AG04450 (cell line): ENCODE measurements at places on chromosomes 16 and 17.

DNA sequence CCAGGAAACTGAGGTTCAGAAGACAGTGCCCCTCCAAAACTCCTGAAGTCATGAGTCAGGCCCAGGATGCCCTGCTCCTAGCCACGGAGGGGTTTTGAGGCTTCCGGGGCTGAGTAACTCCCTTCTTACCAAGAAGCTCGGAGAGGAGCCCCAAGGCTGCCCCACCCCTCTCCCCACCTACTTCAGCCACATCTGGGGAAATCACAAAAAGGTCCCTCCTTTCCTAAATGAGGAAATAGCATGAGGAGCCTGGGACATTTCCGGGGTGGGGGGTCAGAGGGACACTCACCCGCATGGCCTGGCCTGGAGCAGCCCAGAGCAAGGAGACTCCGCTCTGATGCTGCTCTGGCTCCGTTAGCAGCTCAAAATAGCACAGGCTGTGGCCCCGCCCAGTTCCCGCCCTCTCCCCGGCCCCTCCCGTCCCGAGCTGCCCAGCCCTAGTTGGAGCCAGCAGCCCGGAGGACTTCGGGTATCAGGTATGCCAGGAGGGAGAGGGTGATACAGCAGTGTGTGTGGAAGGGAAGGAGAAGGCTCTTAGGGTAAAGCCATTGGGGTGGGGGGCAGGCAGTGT lies 40.1 kb downstream of the MYO18A start:
- DNase-seq = no peak

GRCh38 chr17:40331743-40332641 lies 23.0 kb downstream of the RARA start:
- DNase-seq = no peak

- DNase-seq = no peak
Observed at GRCh38 chr16:3058139-3059030, 7.1 kb upstream of the IL32 start.

DNA sequence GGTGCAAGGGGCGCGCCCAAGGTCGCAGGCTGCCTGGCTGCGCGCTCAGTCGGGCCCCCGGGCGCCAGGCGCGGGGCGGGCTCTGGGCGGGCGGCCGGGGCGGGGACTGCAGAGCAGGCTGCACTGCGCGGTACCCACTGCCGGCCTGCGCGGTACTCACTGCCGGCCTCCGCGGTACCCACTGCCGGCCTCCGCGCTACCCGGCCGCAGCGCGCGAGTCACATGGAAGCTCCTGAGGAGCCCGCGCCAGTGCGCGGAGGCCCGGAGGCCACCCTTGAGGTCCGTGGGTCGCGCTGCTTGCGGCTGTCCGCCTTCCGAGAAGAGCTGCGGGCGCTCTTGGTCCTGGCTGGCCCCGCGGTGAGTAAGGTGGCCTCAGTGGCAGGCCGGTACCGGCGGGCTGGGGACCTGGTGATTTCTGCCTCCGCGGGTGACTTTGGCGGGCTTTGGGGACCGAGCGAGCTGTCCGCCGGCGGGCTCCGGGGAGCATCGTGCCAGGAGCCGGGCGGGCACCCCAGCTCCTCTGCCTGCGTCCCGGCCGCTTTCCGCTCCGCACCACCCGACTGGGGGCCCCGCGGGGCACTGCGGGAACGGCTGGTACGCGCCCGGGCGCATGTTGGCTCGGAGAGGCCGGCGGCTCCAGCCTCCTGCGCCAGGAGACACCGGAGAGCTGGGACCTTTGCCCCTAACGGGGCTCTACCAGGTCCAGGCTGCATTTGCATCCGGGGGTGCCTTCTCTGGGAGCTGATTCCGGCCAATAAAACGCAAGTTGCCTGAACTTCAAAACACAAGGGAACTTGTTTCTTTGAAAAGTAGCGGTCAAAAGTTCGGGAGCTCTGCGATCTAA lies at the start of gene SLC47A1:
TSS of gene SLC47A1 (plus strand) at position 137 of the 844 bp plus-strand sequence. CDS start at position 223, 86 bp downstream.
- DNase-seq = no peak

DNA sequence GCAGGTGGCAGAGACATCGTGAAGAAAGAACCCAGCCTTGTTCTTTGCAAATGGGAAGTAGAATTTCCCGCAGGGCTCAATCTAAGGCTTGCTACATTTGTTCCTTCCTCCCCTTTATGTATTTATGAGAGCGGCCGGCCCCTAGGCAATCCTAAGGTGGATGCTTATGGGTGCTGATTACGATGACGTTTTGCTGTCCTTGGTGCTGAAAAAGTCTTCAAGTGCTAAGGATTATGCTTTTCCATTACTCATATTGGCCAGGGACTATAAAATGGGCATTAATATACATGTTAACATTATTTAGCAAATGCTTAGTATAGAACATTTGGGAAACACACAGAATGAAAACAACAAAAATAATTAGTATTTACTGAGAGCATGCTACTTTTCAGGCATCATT lies 313.3 kb upstream of the XYLT1 start:
- DNase-seq = no peak

GRCh38 chr17:21268596-21269188 lies 15.5 kb upstream of the NATD1 start:
- no peak for DNase-seq

GRCh38 chr17:68599091-68599490 lies 2.1 kb downstream of the FAM20A start:
- DNase-seq = no peak

DNA sequence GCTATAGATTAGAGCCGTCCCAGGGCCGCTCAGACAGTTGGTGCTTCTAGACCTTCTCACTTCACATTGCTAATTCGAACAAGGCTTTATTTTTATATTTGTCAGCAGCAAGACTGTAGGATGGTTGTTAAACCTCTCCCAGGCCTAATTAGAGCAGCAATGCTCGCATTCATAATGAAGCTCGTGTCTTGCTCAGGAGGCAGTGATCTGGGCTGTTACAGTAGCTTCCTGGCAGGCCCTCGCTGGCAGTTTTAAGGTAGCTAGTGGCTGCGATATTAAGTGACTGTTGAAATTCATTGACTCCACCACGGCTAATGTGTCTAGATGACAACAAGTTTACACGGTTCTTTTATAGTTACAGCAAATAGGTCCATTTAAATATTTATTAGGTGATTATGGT lies 23.2 kb upstream of the ANKFN1 start:
- DNase-seq = no peak

GRCh38 chr17:7238420-7239090 lies 702 bp downstream of the PHF23 start:
- no peak for DNase-seq

DNA sequence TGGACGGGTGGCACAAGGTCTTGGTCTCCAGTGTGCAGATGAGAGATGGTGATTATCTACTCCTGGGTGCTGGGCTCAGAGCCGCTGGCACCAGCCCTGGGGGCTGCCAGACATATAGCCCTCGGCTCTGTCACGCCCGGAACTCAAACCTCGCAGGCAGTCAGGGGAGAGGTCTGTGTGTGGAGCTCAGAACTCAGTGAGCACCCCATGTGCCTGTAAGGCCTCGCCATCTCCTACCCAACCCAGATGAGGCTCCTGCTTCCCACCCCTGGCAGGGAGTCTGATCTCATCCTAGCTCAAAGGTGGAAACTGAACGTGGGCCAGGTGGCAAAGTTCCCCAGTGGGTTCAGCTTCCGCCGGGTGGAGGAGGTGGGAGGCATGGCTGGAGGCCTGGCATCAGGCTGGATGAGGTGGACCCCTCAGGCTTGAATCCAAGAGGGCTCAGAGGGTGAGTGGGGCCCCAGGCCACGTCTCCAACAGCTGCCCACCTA lies 22.6 kb upstream of the NPTX1 start:
- no peak for DNase-seq

GRCh38 chr17:80034791-80035686 lies 633 bp downstream of the TBC1D16 start:
- no peak for DNase-seq

- no peak for DNase-seq
Observed at GRCh38 chr17:45190503-45191255, 29.0 kb downstream of the HEXIM2 start.

- no peak for DNase-seq
Observed at GRCh38 chr16:59697761-59698160, 963.6 kb upstream of the GOT2 start.

- no peak for DNase-seq
Observed at GRCh38 chr17:80065478-80066170, 29.2 kb downstream of the CCDC40 start.

GRCh38 chr17:2700491-2701141 lies 10.9 kb downstream of the CLUH start:
- no peak for DNase-seq

DNA sequence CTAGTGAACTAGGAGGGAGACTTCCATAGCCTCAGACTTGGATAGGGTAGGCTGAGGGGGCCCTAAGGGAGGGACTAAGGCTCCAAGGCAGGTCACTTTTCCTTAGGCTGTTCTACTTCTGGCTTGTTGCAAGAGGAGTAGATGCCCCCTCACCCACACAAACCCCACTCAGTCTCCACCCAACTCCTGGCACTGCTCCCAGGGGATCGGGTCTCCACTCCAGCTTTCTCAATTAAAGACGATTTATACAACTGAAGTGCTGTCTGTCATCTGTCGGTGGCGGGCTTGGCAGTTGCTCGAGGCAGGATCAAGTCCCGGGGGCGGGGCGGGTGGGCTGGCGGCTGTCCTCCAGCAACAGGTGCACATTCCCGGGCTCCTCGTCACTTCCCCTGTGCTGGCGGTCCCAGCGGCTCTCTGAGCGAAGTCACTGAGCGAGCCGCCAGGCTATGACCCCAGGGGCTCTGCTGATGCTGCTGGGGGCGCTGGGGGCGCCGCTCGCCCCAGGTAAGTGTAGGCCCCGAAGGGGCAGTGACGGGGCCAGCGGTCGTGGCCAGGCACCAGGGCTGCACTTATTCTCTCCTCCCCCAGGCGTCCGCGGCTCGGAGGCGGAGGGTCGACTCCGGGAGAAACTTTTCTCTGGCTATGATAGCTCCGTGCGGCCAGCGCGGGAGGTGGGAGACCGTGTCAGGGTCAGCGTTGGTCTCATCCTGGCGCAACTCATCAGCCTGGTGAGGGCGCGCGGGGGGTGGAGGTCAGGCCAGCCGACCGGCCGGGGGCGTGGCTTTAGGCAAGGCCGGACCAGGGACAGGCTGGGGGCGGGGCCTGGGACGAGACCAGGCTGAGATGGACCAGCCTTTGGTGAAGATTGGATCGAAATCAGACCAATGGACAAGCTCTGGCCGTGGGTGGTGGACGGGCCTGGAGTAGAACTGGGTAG lies at the start of gene CHRNB1:
TSS of gene CHRNB1 (plus strand) at position 380 of the 937 bp plus-strand sequence. CDS start at position 447, 67 bp downstream.
- no peak for DNase-seq

DNA sequence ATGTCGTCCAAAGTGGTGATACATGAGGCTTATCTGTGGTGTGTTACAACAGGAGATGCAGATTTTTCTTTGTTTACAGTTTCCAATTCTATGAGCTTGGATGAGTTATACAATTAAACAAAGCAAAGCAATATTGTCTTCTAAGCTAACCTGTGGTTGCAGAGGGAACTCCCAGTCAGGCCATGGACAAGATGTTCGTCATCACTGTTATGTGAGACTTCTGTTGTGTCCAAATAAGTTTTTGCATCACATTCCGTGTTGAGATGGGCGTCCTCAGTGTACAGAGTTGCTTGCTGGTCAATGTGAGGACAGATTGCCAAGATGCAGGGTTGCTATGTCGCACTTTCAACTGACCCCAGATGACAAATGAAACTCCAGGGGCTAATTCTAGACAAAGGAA lies 189.3 kb downstream of the IRF8 start:
- DNase-seq = no peak

GRCh38 chr17:36931096-36931696 lies 6.1 kb upstream of the LHX1 start:
- DNase-seq = no peak

DNA sequence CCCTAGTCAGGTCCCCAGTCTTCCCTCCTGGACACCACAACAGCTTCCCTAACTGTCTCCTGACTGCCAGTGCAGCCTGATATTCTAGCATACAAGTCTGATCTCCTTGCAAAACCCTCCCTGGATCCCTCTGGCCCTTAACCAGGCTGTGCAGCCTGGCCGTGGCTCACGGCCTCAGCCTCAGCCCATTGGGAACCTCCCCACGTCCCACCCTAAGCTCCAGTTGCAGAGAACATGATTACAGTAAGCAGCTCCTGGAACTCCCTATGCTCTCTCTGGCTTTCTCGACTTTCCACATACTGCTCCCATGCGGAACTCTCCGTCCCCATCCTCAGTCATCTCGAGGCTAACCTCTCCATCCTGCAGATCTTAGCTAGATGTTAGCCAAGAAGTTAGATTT lies 13.0 kb downstream of the ALOX12B start:
- no peak for DNase-seq

DNA sequence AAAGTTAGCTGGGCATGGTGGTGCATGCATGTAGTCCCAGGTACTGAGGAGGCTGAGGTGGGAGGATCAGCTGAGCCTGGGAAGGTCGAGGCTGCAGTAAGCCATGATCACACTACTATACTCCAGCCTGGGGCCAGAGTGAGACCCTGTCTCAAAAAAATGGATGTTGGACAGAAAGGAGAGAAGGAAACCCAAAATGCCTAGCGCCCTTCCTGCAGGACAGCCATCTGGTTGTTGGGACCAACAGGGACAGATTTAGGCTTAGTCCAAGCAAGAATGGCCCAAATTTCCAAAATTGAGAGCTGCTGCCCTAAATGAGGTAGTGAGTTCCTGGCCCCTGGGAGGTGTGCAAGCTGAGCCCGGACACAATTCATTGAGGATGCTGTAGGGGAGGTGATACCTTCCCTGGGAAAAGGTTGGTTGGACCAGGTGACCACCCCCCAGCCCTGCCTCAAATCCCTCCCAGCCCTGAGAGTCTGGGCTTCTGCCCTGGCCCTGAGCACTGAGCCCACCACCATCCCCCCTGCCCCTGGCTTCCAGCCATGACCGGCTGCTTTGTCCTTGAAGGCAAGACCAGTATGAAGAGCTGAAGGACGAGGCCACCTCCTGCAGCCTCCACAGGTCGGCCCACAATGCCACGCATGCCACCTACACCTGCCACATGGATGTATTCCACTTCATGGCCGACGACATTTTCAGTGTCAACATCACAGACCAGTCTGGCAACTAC lies 35.1 kb downstream of the IL21R start:
- no peak for DNase-seq

DNA sequence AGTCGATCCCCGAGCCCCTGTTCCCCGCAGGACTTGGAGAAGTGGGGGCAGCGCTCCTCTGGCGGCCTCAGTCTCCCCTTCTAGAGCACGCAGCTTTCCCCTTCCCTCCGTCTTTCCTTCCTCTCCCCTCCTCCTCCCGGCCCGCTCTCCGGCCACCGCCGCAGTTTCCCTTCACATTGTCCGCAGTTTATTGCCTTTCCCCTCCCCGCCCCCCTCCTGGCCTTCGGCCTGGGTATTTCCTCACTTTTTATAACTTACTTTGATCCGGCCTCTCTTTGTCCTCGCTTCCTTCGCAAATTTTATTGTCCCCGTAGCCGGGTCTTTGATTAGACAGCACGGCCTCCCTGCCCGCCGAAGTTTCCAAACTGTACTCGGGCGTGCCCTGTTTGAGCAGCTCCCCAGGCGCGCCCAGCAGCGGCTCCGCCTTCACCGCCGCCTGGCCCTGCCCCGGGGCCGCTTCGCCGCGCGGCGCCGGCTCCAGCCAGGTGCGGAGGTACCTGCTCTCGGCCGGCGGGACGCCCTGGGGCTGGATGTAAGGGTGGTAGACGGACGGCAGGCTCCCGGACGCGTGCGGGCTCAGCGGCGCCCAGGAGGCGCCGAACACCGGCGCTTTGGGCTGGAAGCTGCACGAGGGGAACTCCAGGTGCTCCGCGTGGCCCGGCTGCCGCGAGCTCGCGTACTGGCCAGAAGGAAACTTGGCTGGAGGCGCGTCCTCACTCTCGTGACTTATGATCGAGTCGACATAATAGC lies 488 bp downstream of the HOXB9 start:
- no peak for DNase-seq
